ENCODE measurements at places on chromosomes 3 and 15.

- no peak for DNase-seq
Measured at GRCh38 chr3:38000965-38001455, 10.4 kb downstream of the VILL start.

DNA sequence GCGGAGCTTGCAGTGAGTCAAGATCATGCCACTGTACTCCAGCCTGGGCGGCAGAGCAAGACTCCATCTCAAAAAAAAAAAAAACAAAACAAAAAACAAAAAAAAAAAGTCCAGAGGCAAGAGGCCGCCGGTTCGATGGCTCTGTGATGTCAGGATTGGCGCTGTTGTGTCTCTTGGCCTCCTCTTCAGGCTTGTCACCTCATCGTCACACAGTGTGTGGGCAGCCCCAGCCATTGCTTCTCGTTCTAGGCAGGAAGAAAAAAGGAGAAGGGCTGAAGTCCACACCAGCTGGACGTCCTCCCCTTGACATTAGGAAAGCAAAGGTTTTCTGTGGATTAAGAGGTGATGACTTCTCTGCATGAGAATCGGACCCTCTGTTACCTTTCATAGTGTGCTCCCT, 191.1 kb downstream of the NSMCE3 start:
- DNase-seq: no peak

DNA sequence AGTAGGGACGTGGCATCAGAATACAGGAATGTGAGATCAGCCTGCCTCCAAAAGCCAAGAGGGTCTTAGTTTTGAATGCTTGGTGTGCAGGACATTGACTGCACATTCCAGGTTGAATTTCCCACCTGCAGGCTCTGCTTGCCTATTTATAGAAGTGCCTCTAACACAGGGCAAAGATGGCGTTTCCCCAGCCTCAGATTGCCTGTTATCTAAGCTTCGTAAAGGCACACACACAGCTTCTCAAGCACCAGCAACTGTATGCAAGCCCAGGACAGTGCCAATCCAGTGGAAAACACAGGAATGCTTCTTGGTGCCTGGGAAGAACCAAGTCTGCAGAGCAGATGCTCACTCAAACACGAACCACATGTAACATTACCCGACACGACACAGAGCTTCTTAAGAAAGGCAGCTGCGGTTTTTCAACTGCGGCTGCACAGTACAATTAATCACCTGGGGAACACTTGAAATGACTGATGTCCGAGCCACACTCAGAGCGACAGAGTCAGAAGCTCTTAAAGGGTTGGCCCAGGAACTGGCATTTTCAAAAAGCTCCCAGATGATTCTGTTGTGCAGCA, 90.0 kb upstream of the ANKRD34C start:
- no peak for DNase-seq

DNA sequence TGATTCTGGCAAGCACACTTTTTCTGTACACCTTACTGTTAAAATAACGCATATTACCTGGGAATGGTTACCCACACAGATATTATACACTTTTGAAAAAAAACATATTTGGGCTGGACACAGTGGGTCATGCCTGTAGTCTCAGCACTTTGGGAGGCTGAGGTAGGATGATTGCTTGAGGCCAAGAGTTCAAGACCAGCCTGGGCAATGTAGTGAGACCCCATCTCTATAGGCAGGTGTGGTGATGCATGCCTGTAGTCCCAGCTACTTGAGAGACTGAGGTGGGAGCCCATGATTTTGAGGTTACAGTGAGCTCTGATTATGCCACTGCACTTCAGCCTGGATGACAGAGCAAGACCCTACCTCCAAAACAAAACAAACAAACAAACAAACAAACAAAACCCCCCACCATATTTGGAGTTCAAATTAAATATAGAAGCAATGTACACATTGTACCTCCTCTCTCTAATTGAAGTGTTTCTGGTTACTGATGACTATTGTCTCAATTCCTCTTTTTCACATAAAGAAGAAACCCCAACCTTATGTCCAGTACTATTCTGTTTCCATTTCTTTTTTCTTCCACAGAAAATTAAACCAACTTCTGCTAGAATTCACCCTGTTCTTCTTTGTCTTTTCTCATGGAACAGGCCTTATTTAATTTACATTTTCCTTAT, 152.6 kb upstream of the UMPS start:
- no peak for DNase-seq

DNA sequence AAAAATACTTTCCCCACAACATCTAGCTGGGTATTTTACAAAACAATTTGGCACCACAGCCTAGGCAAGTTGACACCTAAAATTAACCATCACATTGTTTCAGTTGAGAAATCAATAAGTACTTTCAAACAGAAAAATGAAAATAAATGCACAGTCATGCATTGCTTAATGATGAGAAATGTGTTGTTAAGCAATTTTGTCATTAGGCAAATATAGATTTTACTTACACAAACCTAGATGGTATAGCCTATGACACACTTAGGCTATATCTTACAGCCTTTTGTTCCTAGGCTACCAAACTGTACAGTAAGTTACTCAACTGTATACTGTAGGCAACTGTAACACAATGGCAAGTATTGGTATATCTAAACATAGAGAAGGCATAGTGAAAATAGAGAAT, 608.6 kb upstream of the BCHE start:
- no peak for DNase-seq

- DNase-seq: no peak
Measured at GRCh38 chr3:101042996-101043686, 49.9 kb upstream of the ABI3BP start.

- no peak for DNase-seq
Measured at GRCh38 chr15:50119063-50120040, at the start of gene ATP8B4. TSS of gene ATP8B4 (minus strand) at chr15:50119233. CDS start at chr15:50106966, 12,267 bp downstream.

- DNase-seq: no peak
Measured at GRCh38 chr3:56003129-56003528, 465.1 kb downstream of the ERC2 start.

DNA sequence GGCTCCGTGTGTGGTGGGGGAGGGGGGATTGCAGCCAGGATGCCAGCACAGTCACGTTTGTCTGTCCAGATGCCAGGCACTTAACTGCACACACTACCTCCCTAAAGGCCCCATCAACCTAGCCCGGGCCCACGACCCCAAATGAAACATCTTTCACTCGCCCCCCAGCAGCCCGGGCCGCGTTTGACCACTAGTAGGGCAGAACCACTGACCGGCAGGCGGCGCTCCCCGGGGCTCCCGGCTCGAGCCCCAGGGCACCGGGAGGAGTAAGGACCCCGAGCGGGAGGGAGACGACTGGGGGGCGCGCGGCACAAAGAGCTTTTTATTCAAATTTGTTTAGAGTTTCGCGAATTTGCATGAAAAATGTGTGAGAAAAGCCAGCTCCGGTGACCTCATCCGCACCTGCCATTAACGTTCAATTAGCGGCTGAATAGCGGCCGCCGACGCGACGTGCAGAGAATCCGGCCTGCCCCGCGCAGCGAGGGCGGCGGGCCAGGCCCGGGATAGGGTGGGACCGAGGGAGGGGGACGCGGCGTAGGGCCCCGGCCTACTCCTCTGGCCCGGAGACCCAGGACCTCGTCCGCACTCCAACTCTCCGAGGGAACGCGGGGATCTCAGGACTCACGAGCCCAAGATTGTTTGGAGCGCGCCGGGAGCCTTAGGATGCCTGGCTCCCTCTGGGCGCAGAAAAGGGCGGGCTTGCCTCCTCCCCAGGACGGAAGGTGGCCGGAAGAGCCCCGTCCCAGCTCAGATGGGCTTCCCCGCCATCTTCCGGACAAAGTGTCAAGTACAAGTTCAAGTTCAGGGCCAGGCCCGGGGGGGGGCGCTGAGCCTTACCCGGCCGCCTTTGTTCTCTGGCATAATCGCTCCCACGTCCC, 64.9 kb upstream of the POLG start:
- DNase-seq: no peak

DNA sequence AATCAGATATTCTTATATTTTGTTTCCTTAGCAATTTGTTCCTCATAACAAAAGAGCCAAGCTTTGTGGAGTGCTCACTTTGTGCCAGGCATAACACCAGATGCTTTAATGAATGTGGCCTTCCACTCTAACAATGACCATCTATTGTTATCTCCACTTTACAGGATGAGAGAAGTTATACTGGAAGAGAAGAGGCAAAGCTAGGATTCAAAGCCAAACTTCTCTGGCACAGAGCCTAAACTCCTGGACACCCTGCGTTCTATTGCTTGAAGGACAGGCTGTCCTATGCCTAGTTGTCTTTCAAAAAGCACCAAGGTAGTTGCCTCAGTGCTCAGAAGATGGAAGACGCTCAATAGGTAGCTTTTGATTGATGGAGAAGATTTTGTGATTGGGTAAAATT, 123.2 kb upstream of the FEZF2 start:
- DNase-seq: no peak

- DNase-seq: no peak
Measured at GRCh38 chr3:159818997-159819500, 169.6 kb upstream of the IL12A start.

- DNase-seq: no peak
Measured at GRCh38 chr3:75144406-75144805, 519.7 kb upstream of the FRG2C start.

DNA sequence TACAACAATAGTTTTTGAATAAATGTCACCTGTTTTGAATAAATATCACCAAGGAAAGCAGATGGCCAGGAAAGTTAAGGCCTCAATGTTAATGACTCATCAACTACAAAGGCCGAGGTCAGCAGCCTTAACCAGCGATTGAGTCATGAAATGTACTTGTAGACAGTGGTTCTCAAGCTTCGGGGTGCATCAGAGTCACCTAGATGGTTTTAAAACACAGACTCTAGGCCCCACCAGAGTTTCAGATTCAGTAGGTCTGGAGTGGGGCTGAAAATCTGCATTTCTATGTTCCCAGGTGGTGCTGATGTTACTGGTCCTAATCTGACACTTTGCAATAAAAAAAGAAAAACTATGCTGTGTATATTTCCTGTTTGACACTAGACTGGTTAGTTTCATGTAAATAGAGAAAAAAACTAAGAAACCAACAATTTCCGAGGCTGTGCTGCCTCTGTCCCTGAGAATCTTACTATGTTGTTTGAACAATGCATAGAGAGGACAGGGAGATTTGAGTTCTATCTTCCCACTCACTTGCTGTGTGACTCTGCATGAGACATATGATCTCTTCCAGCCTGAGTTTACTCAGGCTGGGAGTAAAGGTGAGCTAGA, 9.8 kb downstream of the RAB27A start:
- DNase-seq: no peak

DNA sequence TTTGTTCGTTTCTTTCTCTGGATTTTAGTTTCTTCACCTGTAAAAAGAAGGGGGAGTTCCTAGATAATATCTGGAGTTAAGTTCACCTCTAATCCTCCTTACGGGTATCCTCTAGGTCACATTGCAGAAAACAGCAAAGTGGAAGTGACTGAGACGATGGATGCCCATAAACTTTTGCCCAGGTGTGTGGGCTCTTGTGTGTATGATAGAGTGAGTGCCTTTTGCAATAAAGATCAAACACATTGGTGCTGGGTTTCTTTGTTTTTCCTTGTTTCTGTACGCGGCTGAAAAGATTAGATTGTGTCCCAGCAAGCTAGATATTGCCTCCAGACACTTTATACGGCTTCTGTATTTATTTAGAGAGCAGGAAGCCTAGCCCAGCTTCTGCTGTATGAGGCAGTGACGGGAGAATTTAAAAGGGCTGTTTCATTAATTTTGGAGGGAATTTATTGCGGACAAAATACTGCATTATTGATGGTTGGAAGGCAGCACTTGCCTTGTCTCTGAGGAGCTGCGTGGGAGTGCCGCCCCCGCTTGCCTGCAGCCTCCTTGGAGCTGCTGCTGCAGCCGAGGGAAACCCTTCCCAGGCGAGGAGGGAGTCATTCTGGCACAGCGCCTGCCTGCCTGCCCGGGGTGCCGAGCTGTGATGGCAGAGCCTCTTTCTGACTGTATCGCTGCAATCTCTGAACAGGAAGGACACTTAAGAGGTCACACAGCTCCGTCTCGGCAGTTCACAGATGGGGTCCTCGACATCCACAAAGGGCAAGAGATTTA, 38.5 kb downstream of the PYDC2 start:
- no peak for DNase-seq

GRCh38 chr3:72279068-72279604, 494.2 kb upstream of the PROK2 start:
- DNase-seq: no peak

DNA sequence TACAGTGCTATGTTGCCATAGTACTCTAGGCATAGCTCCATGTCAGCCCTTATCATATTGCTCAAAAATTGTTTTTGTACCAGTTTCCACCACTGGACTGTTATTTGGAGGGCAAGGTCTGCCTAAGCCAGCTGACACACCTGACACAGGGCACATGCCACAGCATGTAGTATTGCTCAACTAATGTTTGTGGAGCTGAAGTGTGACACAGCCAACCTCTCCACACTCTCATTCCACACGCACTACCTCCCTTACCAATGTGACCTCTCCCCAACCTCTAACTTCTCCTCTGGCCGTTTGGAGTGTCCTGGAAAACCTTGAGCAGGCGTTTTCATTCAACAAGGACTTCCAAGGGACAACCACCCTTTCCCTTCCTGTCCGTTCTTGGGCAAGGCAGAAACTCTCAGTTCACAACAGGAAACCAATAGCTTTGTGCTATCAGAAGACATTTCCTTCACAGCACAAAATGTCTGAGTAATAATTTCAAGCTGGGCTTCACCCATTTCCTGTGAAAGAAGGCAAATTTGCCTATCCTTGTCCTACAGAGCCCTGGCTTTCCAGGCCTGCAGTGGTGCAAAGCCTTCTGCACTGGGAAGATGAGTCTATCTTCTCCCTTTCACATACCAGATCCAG, 38.4 kb downstream of the TLNRD1 start:
- no peak for DNase-seq

DNA sequence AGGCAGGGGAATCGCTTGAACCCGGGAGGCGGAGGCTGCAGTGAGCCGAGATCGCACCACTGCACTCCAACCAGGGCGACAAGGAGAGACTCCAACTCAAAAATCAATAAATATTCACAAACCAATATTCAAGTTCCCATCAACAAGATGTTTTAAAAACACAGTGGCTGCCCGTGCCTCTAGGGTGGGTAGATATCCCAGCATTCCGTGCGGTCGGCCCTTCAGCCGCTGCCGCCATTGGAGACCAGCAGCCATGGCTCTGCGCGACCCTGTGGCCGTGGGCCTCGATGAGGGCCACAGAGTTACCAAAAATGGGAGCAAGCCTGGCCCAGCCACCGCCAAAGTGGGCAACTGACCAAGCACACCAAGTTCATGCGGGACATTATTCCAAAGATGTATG, 6.7 kb downstream of the ULK4 start:
- no peak for DNase-seq

- no peak for DNase-seq
Measured at GRCh38 chr15:82540984-82541431, 751 bp upstream of the RPS17 start.

DNA sequence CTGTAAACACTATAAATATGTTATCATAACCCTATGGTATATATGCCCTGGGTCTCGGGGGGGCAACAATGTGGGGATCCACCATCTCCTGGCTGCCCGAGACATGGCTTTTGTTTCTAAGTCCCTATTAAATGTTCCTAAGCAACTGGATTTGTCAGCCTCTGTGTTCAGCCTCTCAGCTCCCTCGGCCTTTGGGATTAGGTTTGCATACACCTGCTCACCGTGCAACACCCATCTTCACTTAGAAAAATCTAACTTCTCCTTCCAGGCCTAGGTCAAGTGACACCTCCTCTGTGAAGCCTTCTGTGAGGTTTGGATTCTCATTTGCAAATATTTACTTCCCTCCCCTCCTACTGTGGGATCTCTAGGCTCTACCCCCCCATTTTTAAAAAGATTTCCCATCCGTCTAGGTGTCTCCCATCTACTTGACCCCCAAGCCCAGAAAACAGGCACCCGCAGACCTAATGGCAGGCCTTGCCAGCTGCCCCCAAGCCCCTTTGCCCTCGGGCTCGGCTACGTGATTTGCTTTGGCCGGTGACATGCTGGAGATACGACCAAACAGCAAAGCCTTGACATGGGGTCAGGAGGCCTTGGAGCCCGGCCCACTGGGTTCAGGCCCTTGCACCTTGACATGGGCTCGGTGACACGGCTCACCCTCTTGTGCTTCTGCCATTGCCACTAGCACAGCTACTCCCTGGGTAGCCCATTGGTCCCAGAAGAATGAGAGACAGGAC, 66.0 kb upstream of the BLM start:
- no peak for DNase-seq

All from activated CD8-positive, alpha-beta memory T cell treated with anti-CD3 and anti-CD28 coated beads for 48 hours (primary cell).